ENCODE measurements at places on chromosomes 4 and X.

DNA sequence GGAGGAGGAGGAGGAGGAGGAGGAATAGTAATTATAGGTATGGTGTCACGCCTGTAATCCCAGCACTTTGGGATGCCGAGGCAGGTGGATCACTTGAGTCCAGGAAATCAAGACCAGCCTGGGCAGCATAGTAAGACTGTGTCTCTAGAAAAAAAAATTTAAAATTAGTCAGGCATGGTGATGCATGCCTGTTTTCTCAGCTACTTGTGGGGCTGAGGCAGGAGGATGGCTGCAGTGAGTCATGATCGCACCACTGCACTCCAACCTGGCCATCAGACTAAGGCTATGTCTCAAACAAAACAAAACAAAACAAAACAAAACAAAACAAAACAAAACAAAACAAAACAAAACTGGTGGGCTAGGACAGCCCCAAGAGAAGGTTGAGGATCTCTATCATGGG is 3.0 kb downstream of the STARD8 start:
- peaks cover 13% of the 10 kb centered on the region for H3K27me3 ChIP-seq
- no peaks in the 10 kb centered on the region for H3K36me3 ChIP-seq
- peaks cover 1% of the 10 kb centered on the region for H3K4me1 ChIP-seq
- H3K27ac ChIP-seq, result no peak overlapping the region

DNA sequence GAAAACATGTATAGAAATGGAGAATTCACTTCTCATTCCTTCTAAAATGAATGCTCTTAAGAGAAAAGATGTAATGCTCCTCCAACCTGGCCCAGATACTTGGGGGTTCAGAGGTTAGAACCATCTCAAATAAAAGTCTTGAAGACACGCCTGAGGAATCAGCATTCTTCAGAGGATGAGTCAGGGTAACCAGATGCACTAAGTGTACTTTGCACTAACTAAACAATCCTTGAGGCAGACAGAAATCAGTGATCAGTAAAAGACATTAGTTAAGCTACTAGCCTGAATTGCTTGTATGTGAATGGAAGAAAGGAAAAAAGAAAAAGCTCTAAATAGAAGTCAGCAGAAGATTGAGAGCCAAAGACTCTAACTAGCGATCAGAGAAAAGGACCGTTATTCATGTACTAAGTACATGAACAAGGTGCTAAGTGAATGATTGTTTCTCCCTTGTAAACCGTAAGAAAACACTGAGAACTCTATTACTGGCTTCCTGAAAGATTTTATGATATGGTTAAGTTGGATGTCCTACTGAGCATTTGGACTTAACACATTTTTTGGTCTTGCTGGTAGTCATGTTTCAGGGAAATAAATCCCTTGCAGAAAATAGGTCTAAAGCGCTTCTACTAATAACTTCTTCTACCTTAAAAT is 738.3 kb downstream of the STPG2 start:
- H3K27ac ChIP-seq, result no peak overlapping the region
- no peak for DNase-seq
- H3K4me3 ChIP-seq, result no peak overlapping the region
- H3K27me3 ChIP-seq, result no peaks in the 10 kb centered on the region

DNA sequence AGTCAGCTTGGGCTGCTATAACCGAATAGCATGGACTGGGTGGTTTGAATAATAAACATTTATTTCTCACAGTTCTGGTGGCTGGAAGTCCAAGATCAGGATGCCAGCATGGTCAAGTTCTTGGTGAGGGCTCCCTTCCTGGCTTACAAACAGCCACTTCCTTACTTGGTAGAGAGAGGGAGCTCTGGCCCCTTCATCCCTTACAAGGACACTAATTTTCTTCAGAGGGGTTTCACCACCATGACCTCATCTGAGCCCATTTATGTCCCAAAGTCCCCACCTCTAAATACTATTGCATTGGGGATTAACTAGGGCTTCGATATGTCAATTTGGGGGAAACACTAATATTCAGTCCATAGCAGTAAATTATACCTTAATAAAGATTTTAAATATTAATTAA is 61.8 kb downstream of the CLNK start:
- H3K4me1 ChIP-seq, result peaks cover 34% of the 10 kb centered on the region
- H3K27ac ChIP-seq, result no peak overlapping the region
- no peak overlapping the region for H3K4me3 ChIP-seq
- no peaks in the 10 kb centered on the region for H3K27me3 ChIP-seq
- DNase-seq, result no peak

DNA sequence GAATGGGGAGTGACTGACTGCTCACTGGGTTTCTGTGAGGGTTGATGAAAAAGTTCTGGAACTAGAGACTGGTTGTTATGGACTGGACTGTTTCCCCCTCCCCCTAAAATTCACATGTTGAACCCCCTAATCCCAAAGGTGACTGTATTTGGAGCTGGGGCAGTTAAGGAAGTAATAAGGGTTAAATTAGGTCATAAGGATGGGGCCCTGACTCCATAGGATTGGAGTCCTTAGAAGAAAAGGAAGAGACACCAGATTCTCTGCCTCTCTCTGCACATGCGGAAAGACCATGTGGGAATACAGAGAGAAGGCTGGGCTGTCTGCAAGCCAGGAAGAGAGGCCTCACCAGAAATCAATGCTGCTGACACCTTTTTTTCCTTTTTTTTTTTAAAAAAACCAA is 38.2 kb downstream of the ZBTB49 start:
- no peak overlapping the region for H3K27ac ChIP-seq
- no peaks in the 10 kb centered on the region for H3K27me3 ChIP-seq
- H3K4me3 ChIP-seq, result no peak overlapping the region

- peak overlapping the region; percentile 95 for H3K27ac ChIP-seq
- H3K36me3 ChIP-seq, result peaks cover 3% of the 10 kb centered on the region
- peaks cover 19% of the 10 kb centered on the region for H3K4me1 ChIP-seq
Observed at GRCh38 chrX:56564921-56565840, 1.8 kb downstream of the UBQLN2 start.
